ENCODE measurements at places on chromosomes 4 and X. TPM values are rescaled to one million over a fixed set of nuclear protein-coding genes. Genes with fewer than 3 reads are reported as not detected.

GRCh38 chr4:56630876-56631666 lies 50.0 kb downstream of the HOPX start:
- DNase-seq: no peak

- no peak for DNase-seq
Measured at GRCh38 chrX:4043951-4044350, 330.5 kb upstream of the PRKX start.

GRCh38 chr4:116118221-116118620 lies 967.2 kb downstream of the TRAM1L1 start:
- no peak for DNase-seq

GRCh38 chr4:36281384-36282106 lies at the start of gene DTHD1:
Gene DTHD1 (plus strand): TSS chr4:36281616. CDS start chr4:36281759, 143 bp downstream.
- no peak for DNase-seq

- DNase-seq: no peak
Measured at GRCh38 chr4:42642845-42643615, 13.9 kb downstream of the ATP8A1 start.

DNA sequence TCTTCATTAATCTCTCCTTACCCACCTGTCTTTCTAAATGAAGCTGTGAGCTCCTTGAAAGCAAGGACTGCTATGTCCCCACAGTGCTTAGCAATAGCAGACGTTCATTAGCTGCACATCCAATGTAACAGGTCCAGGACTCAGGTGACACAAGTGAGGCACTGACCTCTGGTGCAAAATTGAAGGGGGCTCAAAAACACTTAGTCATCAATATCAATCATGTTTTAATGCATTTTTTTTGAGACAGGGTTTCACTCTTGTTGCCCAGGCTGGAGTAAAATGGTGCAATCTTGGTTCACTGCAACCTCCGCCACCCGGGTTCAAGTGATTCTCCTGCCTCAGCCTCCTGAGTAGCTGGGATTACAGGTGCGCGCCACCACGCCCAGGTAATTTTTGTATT lies 56.1 kb upstream of the ADGRG2 start:
- DNase-seq: no peak

Gene SUPT20HL1
- 0.10 TPM for polyA plus RNA-seq

Gene PRDX4
- polyA plus RNA-seq: 46.7 TPM

Data from CD8-positive, alpha-beta memory T cell (primary cell).